Breast epithelium (tissue), 4 donors: ENCODE measurements at places on chromosomes 3 and 15. TPM values are rescaled to one million over a fixed set of nuclear protein-coding genes. Genes with fewer than 3 reads are reported as not detected.

The BFSP2 gene
- total RNA-seq, result not detected

The EBLN2 gene
- total RNA-seq, result 4.2 TPM

DNA sequence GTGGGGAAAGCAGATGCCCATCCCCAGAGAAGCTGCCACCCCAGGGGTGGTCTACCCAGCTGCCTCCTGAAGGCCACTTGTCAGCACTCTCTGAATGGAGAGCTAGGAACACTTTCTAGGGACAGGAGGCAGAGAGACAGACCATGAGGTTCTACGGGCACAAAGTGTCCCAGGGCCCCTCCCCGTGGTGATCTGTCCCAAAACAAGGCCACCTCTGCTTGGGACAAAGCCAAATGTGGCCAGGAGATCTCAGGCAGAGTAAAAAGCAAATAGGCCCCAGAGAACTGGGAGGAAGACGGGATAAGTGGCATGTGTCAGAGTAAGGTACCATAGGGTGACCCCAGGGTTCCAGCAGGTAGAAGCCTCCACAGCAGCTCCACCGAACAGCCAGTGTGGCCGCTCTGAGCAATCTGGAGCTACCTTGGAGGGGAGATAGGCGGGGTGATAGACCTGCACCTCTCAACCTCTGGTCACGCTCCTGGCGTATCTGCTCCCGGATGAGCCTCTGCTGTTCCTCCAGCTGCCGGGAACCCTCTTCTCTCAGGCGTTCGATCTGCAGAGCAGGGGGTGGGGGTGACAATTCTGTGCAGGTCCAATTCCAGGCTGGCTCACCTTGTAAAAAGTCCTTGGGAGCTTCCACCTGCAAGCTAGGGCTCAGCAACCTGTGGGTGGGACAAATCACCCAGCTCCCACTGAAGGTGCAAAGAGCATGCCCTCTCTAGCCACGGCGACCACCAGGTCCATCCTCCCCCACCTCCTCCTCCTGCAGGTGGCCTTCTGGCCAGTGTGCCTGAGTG lies 6.2 kb downstream of the C15orf62 start:
- no peak for DNase-seq

- no peak for DNase-seq
Observed at GRCh38 chr3:67048715-67049074, 50.6 kb downstream of the KBTBD8 start.

The ANKRD63 gene
- total RNA-seq, result not detected

The FES gene
- 42.3 TPM for total RNA-seq

GRCh38 chr3:160180581-160181216 lies 44.5 kb upstream of the C3orf80 start:
- DNase-seq, result no peak

The PLSCR5 gene
- total RNA-seq, result not detected

GRCh38 chr3:79178471-79179180 lies 589.2 kb downstream of the ROBO1 start:
- no peak for DNase-seq

The PPM1L gene
- total RNA-seq, result 24.6 TPM

The SACM1L gene
- 61.3 TPM for total RNA-seq

The FGF7 gene
- 33.7 TPM for total RNA-seq

GRCh38 chr3:2839876-2840275 lies 270.3 kb downstream of the IL5RA start:
- no peak for DNase-seq

DNA sequence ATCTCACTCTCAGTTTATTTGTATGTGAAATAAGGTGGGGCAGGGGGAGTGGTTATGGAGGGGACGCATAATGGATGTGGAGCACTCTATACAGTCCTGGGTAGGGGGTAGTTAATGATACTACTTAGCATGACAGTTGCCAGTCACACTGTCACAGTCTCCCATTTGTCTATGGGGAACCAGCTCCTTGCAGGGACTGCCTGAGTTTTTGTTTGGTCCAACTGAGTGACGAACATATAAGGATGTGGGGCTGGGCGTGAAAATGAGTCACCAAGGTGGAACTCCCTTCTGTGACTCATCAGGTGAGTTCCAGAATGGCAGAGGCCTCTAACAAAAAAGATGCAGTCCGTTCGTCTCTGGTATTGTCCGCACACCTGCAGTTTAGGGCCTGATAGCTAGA lies 235.3 kb upstream of the ST8SIA2 start:
- DNase-seq, result no peak

The ST3GAL6 gene
- total RNA-seq, result 52.6 TPM

The LMOD3 gene
- not detected for total RNA-seq

The GOLGA8K gene
- total RNA-seq, result 0.66 TPM

DNA sequence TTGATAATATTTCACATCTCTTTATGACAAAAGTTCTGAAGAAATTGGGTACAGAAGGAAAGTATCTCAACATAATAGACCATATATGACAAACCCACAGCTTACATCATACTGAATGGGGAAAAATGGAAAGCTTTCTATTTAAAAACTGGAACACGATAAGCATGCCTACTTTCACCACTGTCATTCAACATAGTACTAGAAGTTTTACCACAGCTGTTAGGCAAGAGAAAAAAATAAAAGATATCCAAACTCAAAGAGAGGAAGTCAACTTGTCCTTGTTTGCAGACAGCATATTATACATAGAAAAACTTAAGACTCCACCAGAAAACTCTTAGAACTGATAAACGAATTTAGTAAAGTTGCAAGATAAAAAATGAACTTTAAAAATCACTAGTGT lies 40.3 kb downstream of the COPS2 start:
- DNase-seq, result no peak

- DNase-seq, result no peak
Observed at GRCh38 chr3:111691293-111691909, 96.3 kb upstream of the ZBED2 start.

- DNase-seq, result no peak
Observed at GRCh38 chr3:131705558-131706051, 202.8 kb upstream of the MRPL3 start.

The HRG gene
- not detected for total RNA-seq

The TLR9 gene
- not detected for total RNA-seq

The FBXW12 gene
- total RNA-seq, result 0.66 TPM

DNA sequence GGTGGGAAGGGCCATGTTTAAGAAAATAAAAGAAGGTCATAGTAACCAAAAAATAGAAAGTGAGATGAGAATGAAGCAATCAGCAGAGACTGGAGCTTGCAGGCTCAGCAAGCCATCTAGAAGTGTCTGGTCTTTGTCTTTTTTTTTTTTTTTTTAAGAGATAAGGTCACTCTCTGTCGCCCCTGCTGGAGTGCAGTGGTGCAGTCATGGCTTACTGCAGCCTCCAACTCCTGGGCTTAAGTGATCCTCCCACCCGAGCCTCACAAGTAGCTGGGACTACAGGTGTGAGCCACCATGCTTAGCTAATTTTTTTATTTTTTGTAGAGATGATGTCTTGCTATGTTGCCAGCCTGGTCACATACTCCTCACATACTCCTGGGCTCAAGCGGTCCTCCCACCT lies 36.2 kb downstream of the GXYLT2 start:
- no peak for DNase-seq

The CCR8 gene
- total RNA-seq, result not detected

DNA sequence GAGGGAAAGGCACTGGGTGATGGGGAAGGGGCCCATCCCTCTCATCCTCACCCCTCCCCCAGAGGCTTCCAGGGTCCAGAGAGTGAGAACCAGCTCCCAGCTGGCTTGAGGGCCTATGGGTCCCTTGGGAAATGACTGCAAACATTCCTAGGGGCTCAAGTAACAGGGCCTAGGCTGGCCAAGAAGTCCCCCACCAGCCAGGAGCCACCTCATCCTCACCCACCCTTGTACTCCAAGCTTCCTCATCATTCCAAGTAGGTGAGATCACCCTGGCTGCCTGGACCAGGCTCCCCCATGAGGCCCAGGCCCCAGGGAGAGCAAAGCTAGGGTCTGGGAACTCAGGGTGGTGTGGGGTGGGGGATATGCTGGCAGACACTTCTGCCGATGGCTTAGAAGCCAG lies 14.8 kb downstream of the LOXL1 start:
- DNase-seq, result no peak

GRCh38 chr3:45781271-45781670 lies 15.1 kb downstream of the SLC6A20 start:
- DNase-seq, result no peak

DNA sequence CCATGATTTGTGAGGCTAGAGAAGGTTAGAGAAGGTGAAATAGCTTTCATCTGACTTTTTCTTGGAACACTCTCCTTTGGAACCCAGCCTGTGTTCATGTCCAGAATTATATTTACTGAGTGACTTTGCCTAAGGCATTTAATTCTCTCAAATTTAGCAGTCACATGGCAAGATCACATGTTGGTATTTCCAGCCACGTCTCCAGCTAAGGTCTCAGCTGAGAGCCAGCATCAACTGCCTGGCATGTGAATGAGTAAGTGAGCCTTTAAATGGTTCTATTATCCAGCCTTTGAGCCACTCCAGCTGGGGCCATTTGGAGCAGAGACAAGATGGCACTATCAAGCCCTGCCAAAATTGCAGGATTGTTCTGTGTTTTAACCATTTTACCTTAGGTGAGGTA lies 130.2 kb upstream of the SGO1 start:
- no peak for DNase-seq
